Left renal pelvis (tissue), 4 donors: ENCODE measurements at places on chromosomes 11 and 22.
A peak's percentile ranks its signal among the peaks of the same experiment; 100 is the strongest.

- no peak for DNase-seq
Observed at GRCh38 chr11:125105926-125106325, 5.5 kb downstream of the TMEM218 start.

- DNase-seq, result peak; percentile 60
Observed at GRCh38 chr11:75768112-75768908, at the start of gene DGAT2. Gene DGAT2 (plus strand): TSS chr11:75768778. CDS start chr11:75768992, 214 bp downstream.

DNA sequence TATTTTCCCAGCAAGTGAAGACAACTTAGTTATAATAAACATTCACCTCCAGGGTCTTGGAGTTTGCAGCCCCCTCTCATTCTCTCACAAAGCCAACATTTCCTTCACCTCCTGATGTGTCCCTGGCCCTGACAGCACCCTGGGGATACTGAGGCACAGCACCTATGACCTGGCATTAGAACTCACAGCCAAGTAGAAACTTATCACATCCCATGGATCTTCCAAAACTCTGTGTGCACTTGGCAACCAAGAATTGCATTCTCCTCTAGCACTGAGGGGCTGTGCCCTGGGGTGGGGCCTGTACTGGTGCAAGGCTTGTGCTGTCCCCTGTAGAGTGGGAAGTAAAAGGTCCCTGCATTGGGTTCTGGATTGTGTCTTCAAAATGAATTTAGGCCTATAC lies 116.7 kb upstream of the IGLL5 start:
- no peak for DNase-seq

DNA sequence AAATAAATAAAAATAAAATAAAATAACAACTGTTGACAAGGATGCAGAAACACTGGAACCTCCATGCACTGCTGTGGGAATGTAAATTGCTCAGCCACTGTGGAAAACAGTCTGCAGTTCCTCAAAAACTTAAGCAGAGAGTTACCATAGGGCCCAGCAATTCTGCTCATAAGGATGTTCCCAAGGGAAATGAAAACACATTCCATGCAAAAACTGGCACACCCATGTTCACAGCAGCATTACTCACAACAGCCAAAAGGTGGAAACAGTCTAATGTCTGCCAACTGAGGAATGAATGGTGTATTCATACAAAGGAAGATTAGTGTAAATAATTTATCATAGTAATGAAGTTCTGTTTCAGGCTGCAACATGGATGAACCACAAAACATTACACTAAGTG lies 3.2 kb upstream of the KRTAP5-10 start:
- DNase-seq, result no peak

DNA sequence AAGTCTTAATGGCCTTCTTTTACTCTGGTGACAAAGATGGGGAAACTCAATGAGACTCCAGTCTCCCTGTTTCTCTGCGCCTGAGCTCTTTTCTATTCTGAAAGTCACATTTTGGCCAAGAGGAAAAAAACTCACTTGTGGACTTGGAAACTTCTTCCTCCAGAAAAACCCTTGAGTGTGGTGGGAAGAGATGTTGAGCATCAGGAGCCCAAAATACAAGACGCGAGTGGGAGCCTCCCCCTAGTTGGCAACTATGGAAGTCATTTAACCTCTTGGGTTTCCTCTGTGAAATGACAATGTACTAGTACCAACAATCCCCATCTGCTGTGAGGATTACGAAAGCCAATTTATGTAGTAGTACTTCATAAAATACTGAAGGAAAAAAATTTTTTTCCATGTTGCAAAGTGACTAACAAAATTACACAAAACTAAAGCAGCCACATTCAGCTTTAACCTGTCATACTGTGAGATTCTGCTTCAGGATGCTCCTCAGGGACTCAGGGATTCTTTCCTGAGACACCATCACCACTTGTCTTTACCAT lies 524 bp upstream of the SLC25A17 start:
- DNase-seq, result no peak

GRCh38 chr11:130213143-130213978 lies 53.8 kb downstream of the ST14 start:
- DNase-seq, result peak; percentile 29

DNA sequence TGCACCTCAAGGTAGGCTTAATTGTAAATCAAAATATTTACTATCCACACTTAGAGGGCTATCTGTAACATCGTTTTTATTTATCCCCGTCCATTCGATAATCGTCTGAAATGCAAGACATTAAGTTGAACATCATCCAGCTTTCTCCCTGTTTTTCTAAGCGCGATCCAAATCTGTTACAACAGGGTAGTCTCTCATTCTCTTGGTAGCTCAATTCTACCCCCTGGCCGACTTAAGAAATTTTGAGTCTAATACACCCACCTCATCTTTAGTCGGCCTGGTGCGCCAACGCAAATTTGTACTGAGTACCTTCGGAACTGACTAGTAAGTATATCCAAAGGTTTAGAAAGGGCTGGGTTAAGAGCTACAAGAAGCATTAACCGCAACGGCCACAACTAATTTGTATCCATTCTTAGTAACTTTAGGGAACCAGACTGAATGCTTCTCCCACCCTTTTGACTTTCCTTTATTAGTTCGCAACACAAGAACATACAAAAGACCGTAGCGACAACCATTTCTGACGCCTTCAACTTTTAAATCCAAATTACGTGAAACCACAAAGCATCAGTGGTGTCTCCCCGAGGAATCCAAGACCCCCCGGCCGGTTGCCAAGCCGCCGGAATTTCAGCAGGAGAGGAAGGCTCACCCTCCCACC lies 1.0 kb upstream of the ZNF143 start:
- DNase-seq, result peak; percentile 39

GRCh38 chr22:39282645-39283321 lies 36.6 kb downstream of the RPL3 start:
- DNase-seq, result no peak
